ENCODE measurements at places on chromosomes 7 and 10. TPM values are rescaled to one million over a fixed set of nuclear protein-coding genes. Genes with fewer than 3 reads are reported as not detected.

Gene UPK3BL2
- total RNA-seq: 79.9 TPM

GRCh38 chr7:78530351-78530750, 731.8 kb downstream of the PHTF2 start:
- no peak for DNase-seq

Gene CYP3A4
- not detected for total RNA-seq

DNA sequence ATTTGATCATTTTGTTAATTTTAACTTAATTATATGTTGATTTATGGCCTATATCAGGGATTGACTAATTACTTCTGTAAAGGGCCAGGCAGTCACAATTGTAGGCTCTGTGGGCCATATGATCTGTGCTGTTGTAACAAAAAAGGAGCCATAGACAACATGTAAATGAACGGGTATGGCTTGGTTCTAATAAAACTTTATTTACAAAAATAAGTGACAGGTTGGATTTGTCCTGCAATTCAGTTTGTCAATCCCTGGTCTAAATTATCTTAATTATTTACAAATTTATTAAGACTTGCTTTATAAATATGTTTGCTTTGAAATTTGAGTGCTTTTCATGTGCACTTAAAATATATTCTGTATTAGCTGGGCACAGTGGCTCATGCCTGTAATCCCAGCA, 2.9 kb upstream of the HK1 start:
- no peak for DNase-seq

GRCh38 chr7:100102950-100103840, 1.8 kb downstream of the AP4M1 start:
- DNase-seq: no peak

DNA sequence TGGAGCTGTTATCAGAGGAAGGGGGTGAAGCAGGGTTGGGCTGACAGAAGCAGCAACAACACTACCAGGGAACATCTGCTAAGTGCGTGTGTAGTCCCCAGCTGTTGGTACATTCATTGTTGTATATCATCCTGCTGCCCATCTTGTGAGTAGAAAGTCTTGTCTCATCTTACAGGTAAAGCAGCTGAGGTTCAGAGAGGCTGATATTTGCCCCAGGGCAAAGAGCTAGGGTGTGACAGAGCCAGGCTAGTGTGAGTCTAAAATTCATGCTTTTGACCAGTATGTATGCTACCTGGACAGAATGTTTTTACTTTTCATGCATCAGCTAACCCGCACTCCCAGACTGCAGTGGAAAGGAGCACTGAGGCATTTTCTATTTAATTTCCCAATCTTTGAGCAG, 221.6 kb downstream of the STK31 start:
- DNase-seq: no peak

Gene ADAMTS14
- not detected for total RNA-seq

Gene LRIT1
- total RNA-seq: not detected

All from B cell (primary cell).